ENCODE measurements at places on chromosomes 4 and X.

DNA sequence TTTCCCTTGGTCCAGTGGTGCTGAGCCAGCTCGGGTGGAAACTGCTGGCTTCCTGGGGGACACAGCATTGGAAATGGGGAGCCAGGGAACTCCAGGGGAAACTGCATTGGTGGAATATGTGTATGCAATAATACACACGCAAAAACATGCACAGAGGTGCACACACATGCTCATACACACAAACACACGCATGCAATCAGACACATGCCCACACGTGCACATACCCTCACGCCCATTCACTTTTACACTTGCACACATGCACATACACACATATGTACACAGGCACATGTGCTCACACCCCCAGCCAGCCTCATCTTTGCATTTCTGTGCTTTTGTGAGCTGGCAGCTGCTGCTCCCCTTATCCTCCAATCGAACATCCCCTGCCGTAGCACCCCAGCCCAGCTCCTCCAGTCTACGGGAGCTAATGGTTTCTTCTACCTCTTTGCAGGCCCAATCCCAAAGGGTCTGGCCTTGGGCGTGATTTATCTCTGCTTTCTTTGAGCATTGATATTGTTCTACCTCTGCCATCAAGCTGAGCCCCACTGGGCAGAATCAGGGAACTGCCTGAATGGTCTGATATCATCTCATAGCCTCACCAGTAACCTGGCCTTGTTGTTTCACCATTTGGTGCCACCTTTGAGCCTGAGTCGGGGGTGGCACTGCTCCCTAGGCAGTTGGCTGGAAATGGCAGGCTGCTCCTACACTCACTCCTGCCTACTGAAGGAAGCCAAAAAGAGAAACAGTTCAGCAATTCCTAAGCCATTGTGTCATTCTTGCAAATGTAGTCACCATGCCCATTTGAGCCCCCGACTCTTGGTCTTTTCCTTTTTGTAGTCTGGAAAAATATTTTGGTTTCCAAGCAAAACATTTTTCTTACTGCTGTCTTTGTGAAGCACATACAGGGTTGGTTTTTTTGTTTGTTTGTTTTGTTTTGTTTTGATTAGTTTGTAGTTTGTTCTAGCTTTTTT, 104.4 kb upstream of the MAMLD1 start:
- DNase-seq, result no peak

GRCh38 chrX:23317799-23318724, 16.6 kb upstream of the PTCHD1 start:
- DNase-seq, result peak; percentile 14

GRCh38 chrX:7132335-7133049, 15.0 kb upstream of the STS start:
- DNase-seq, result no peak

DNA sequence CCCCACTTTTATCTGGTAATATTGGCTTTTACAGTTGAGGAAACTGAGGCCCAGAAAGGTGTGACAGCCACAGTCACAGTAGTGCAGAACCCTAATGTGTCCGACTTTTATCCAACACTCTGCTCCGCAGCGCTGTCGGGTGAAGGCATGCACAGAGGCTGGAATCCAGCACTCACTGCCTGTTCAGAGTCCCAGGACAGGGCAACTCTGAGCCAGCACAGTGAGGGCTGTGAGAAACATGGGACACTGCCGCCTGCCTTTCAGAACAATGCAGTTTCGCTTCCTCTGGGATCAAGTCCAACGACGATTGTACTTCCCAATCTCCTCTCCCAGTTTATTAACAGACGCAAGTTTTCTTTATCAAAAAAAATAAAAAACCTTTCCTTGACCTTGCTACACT, 41.9 kb upstream of the PDGFRA start:
- no peak for DNase-seq

- DNase-seq, result no peak
These were observed 53.5 kb downstream of the PLAC1 start for GRCh38 chrX:134604701-134605311.

- no peak for DNase-seq
These were observed 610.3 kb upstream of the AADAT start for GRCh38 chr4:170700064-170700463.

DNA sequence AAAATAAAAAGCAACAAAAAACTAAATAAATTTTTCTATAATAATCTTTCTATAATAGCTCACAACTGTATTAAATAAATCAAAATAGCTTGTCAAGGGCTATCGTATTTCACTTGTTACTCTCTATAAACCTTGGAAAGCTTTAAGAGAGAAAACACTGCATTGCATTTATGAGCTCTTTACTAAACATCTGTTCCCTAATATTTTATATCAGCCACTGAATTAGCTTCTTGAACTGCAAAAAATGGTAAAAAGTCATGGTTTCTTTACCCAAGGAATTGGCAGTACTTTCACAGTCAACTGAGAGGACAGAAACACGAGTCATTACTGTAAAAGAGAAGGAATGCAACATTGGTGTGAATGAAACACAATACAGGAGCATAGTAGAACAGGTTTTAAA, 671.2 kb downstream of the PCDH18 start:
- DNase-seq, result no peak

DNA sequence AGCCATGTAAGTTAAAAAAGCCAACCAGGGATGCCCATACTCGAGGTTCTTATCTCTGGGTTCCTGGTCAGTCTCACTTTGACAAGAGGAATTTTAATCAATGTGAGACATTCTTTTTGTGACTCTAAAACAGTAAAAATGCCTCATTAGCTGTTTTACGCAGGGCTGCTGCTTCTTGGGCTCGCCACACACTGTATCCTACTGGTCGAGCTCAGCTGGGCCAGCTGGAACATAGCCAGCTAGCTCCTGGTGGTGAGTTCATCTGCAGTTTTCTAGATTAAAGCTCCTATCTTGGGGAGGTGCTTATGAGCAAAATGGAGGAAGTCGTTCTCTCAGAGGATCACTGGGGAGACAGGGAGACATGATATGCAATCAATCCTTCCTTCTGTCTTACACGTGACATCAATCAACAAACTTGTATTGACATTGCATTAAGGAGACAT, 55.9 kb upstream of the LEF1 start:
- peak; percentile 39 for DNase-seq

- DNase-seq, result no peak
These were observed 34.0 kb downstream of the CENPU start for GRCh38 chr4:184699941-184700340.

DNA sequence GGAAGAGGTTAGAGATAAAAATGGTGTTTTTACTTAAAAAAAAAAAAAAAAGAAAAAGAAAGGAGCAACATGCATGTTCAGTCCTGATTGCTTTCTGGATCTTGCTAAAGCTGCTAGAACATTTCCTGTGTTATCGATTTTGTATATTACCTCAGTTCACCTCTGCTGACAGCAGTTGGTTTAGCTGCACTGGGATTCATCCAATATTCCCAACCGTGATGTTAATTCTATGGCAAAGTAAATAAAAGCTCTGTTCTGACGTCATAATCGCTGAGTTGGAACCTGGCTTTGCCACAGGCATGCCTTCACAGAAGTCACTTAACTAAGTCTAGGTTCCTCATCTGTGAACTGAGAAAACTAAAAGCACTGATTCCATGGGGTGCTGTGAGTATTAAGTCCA, 90.7 kb upstream of the SORBS2 start:
- DNase-seq, result no peak

DNA sequence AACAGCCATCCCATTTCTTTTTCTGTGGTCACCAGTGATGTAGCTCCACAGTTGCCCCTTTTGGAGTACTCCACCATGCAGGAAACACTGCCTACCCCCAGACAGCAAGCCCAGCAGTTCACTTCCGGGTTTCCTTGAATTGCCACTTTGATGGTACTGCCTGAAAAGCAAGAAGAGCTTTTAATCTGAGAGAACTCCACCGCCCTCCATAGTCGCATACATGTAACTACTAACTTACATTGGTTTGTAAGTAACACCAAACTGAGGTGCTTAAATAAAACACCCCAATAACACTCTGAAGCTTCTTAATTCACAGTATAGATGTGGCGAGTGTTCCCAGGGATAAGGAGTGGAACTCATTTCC, 53.6 kb upstream of the HPSE start:
- DNase-seq, result peak; percentile 21

GRCh38 chrX:40303256-40304077, 205.7 kb upstream of the BCOR start:
- no peak for DNase-seq

- DNase-seq, result no peak
These were observed 2201.2 kb downstream of the ARAP2 start for GRCh38 chr4:34043131-34043530.

- DNase-seq, result no peak
These were observed 28.2 kb downstream of the GPRIN3 start for GRCh38 chr4:89279385-89279784.

DNA sequence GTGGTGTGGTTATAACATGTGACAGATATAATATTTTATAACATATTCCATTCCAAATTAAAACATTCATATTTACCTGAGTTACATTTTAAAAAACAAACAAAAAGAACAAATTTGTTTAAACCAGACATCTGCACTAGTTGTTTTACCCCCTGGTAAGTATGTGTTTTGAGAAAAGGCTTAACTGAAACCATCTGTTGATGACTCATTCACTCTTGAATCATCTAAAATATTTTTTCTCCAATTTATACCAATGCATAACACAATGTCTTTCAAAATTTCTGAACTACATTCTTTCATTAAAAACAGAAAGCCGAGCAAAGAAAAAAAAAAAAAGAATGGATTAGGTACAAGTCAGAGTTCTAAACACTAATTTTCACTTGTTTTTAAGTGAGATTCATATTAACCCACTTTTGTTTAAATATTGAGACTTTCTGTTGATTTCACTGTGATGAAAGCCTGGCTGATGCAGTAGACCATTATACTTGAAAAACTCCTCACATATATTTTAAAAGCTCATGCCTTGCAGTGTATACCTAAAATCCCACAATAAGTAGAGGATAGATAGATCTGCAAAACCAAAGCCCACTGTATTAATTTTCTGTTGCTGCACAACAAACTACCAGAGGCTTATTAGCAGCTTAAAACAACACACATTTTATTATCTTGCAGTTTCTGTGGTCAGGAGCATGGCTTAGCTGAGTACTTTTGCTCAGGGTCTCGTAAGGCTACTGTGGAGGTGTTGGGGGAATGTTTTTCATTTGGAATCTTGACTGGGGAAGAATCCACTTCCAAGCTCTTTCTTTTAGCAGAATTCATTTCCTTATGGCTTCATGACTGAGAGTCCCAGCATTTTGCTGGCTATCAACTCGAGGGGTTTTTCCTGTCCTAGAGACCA, 221.5 kb downstream of the PCDH18 start:
- no peak for DNase-seq

- DNase-seq, result no peak
These were observed 3.2 kb downstream of the DGKQ start for GRCh38 chr4:970046-970745.

GRCh38 chrX:40908026-40908425, 172.7 kb upstream of the MED14 start:
- no peak for DNase-seq

DNA sequence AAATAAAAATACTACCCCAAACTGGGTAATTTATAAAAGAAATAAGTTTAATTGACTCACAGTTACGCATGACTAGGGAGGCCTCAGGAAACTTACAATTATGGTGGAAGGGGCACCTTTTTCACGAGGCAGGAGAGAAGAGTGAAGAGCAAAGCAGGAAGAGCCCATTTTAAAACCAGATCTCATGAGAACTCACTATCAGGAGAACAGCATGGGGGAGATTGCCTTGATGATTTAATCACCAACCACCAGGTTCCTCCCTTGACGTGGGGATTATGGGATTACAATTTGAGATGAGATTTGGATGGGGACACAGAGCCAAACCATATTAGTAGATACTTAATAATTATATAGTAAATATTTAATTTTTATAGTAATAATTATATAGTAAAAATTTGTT, 10.1 kb downstream of the CISD2 start:
- DNase-seq, result no peak

GRCh38 chr4:188892837-188893236, 753.6 kb downstream of the TRIML1 start:
- no peak for DNase-seq

GRCh38 chrX:132068405-132068804, 45.3 kb downstream of the STK26 start:
- no peak for DNase-seq
